Activated naive CD4-positive, alpha-beta T cell treated with anti-CD3 and anti-CD28 coated beads for 36 hours (primary cell): ENCODE measurements at places on chromosomes 1 and 21. TPM values are rescaled to one million over a fixed set of nuclear protein-coding genes. Genes with fewer than 3 reads are reported as not detected.
A peak's percentile ranks its signal among the peaks of the same experiment; 100 is the strongest.

TRIM67 gene
- not detected for total RNA-seq

DNA sequence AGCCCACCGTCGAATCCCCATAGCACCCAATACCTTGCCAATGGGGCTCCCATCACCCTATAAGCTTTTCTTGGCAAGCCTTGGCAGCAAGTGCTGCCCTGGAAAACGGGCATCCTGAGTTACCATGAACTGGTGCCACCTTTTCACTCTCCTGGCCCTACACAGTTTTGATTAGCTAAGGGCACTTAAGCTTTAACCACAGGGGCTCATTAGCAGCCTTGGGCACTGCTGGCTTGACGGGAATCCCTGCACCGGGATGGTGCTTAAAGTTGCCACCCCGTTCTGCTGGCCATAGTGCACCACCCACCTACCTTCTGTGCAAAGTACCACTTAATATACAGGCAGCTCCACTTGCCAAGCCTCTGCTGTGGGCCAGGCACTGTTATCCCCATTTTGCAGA is 13.7 kb downstream of the PARS2 start:
- no peaks in the 10 kb centered on the region for H3K27me3 ChIP-seq
- no peaks in the 10 kb centered on the region for H3K36me3 ChIP-seq
- no peak for DNase-seq
- H3K27ac ChIP-seq, result no peak overlapping the region

PBX1 gene
- total RNA-seq, result 0.27 TPM

TINAGL1 gene
- total RNA-seq, result not detected

TCHH gene
- not detected for total RNA-seq

- no peak overlapping the region for H3K27ac ChIP-seq
- peaks cover 33% of the 10 kb centered on the region for H3K27me3 ChIP-seq
- peaks cover 27% of the 10 kb centered on the region for H3K4me1 ChIP-seq
- no peak overlapping the region for H3K4me3 ChIP-seq
Measured at GRCh38 chr1:156703336-156703735, 2.0 kb downstream of the CRABP2 start.

PALMD gene
- total RNA-seq, result not detected

- H3K36me3 ChIP-seq, result no peaks in the 10 kb centered on the region
- H3K4me3 ChIP-seq, result no peak overlapping the region
- no peak overlapping the region for H3K27ac ChIP-seq
Measured at GRCh38 chr1:221672965-221673364, 68.9 kb downstream of the DUSP10 start.

LCE1B gene
- total RNA-seq, result not detected

ERICH3 gene
- not detected for total RNA-seq

F11R gene
- 26.0 TPM for total RNA-seq

GRCh38 chr1:206512058-206512850 is 4.9 kb downstream of the RASSF5 start:
- H3K27ac ChIP-seq, result no peak overlapping the region
- H3K4me3 ChIP-seq, result no peak overlapping the region
- DNase-seq, result no peak

- H3K27ac ChIP-seq, result no peak overlapping the region
- peaks cover 3% of the 10 kb centered on the region for H3K27me3 ChIP-seq
- no peak for DNase-seq
- no peaks in the 10 kb centered on the region for H3K4me1 ChIP-seq
Measured at GRCh38 chr1:201363467-201363866, 14.0 kb downstream of the TNNT2 start.

RPS6KA1 gene
- total RNA-seq, result 83.5 TPM

- no peak overlapping the region for H3K27ac ChIP-seq
- no peak overlapping the region for H3K4me3 ChIP-seq
- no peaks in the 10 kb centered on the region for H3K36me3 ChIP-seq
- H3K27me3 ChIP-seq, result peaks cover 16% of the 10 kb centered on the region
- no peaks in the 10 kb centered on the region for H3K4me1 ChIP-seq
Measured at GRCh38 chr1:55624766-55625165, 409.6 kb upstream of the USP24 start.

DNA sequence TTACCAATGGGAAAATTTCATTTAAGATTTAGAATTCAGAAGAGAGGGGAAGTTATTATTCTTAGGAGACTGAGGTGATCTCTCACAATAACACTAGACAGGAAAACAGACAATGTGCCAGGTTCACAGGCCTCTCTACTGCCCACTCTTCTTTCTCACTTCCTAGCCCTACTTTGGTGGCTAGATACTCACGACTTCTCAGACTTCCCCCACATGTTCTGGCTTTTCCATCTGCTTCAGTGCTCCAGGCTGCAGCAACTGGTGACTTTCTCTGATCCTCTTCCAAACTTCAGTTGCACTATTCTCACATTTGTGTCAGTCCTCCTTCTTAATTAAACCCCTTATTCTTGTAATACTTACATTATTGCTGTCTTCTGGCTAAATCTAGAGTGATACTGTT is 208.7 kb upstream of the KCTD3 start:
- H3K4me1 ChIP-seq, result peaks cover 3% of the 10 kb centered on the region
- no peaks in the 10 kb centered on the region for H3K36me3 ChIP-seq
- no peaks in the 10 kb centered on the region for H3K27me3 ChIP-seq
- no peak overlapping the region for H3K27ac ChIP-seq
- no peak for DNase-seq

- no peaks in the 10 kb centered on the region for H3K36me3 ChIP-seq
- no peak overlapping the region for H3K4me3 ChIP-seq
- no peaks in the 10 kb centered on the region for H3K27me3 ChIP-seq
- no peak for DNase-seq
Measured at GRCh38 chr1:63794939-63795378, 21.1 kb downstream of the ROR1 start.

- H3K27ac ChIP-seq, result no peak overlapping the region
- no peak overlapping the region for H3K4me3 ChIP-seq
Measured at GRCh38 chr1:64337926-64338325, 132.0 kb upstream of the CACHD1 start.

DNA sequence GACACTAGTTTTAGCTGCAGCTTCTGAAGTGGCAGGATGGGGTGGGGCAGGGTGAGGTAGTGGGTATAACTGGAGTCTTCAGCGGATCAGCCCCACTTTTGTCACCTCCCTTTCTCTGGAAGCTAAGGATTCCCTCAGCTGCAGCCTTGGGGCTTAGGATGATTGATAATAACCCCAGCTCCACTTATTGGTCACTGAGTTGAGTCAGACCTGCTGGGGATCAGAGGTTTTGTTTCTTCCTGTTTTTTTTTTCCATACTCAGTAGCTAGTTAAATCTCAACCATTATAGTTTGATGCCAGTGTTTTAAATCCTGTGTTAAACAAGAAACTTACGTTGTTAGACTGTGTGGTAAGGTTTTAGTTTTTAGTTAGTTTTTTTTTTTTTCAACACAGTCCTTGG is 57.2 kb downstream of the LAMC1 start:
- peaks cover 9% of the 10 kb centered on the region for H3K27me3 ChIP-seq
- no peak overlapping the region for H3K27ac ChIP-seq
- DNase-seq, result no peak

LCE1E gene
- total RNA-seq, result not detected

DNA sequence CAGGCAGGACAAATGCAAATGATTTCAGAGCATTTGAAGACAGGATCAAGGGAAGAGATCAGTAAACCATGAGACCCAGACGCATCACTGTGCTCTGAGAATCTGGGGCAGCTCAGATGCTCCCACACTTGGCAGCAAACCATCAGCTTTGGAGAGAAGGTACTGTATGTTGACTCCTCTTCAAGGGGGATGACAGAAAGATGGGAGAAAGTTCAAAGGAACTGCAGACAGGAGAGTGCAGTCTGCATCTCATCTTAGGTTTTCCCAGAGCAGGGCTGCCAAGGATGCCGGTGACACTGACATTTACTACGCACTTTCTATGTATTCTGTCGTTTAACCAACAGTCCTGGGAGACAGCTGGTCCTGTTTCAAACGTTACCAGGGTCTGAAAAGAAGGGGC is 35.8 kb downstream of the OLFML2B start:
- peaks cover 2% of the 10 kb centered on the region for H3K36me3 ChIP-seq
- H3K4me3 ChIP-seq, result no peak overlapping the region
- H3K27ac ChIP-seq, result no peak overlapping the region
- no peaks in the 10 kb centered on the region for H3K27me3 ChIP-seq
- no peak for DNase-seq
- peaks cover 3% of the 10 kb centered on the region for H3K4me1 ChIP-seq

- H3K27ac ChIP-seq, result no peak overlapping the region
- no peak overlapping the region for H3K4me3 ChIP-seq
- H3K27me3 ChIP-seq, result peaks cover 3% of the 10 kb centered on the region
Measured at GRCh38 chr1:30041741-30042437, 681.5 kb downstream of the MATN1 start.

DNA sequence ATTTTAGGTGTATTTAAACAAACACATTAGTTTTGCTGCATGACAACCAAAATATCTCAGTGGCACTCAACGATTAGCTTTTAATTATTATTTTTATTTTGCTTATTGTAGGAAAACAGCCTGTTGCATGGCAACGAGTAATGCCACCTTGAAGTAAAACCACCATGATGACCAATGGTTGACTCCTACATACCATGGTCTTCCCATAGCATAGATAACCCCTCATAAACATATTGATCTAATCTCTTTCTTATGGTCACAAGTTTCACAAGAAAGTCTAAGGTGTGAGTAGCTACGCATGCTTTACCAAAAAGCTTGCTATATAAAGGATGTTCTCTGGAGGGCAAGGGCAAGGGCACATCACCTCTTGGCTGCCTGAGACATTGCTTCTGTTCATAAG is 61.5 kb upstream of the PTBP2 start:
- H3K4me1 ChIP-seq, result no peaks in the 10 kb centered on the region
- H3K36me3 ChIP-seq, result no peaks in the 10 kb centered on the region
- H3K27ac ChIP-seq, result no peak overlapping the region
- DNase-seq, result no peak
- H3K27me3 ChIP-seq, result no peaks in the 10 kb centered on the region
- no peak overlapping the region for H3K4me3 ChIP-seq

DNA sequence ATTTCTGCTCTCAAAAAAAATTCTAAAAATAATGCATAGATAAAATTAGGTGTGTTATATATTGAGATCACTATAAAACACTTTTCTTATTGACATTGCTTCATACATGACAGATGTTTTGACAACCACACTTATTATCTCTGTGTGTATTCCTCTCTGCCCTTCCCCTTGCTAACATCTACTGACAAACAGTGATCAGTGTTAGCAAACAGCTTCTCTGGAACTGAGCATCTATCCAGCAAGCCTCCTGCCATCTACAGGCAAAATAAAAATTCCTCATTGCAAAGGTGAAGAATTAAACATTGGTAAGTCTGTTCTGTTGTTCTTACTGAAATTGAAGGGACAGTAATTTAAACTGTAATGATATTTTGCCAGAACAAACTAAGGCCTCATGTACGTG is 2153.9 kb downstream of the NCAM2 start:
- DNase-seq, result no peak
- H3K36me3 ChIP-seq, result no peaks in the 10 kb centered on the region
- H3K4me3 ChIP-seq, result no peak overlapping the region
- H3K27me3 ChIP-seq, result no peaks in the 10 kb centered on the region
- no peak overlapping the region for H3K27ac ChIP-seq

GRCh38 chr1:43357251-43357650 is 1.5 kb upstream of the CDC20 start:
- no peaks in the 10 kb centered on the region for H3K27me3 ChIP-seq
- peak overlapping the region; percentile 94 for H3K4me3 ChIP-seq
- peaks cover 38% of the 10 kb centered on the region for H3K36me3 ChIP-seq
- H3K27ac ChIP-seq, result no peak overlapping the region
- DNase-seq, result no peak
- H3K4me1 ChIP-seq, result peaks cover 29% of the 10 kb centered on the region

KLF17 gene
- not detected for total RNA-seq

GRCh38 chr1:1259119-1259488 is 12.6 kb upstream of the C1QTNF12 start:
- DNase-seq, result no peak
- H3K4me1 ChIP-seq, result peaks cover 8% of the 10 kb centered on the region
- no peak overlapping the region for H3K27ac ChIP-seq
- no peak overlapping the region for H3K4me3 ChIP-seq
- H3K36me3 ChIP-seq, result peaks cover 32% of the 10 kb centered on the region

HES3 gene
- total RNA-seq, result not detected

- no peak overlapping the region for H3K4me3 ChIP-seq
- H3K27ac ChIP-seq, result no peak overlapping the region
- no peaks in the 10 kb centered on the region for H3K36me3 ChIP-seq
- peaks cover 4% of the 10 kb centered on the region for H3K4me1 ChIP-seq
Measured at GRCh38 chr1:112866981-112867380, 89.0 kb downstream of the SLC16A1 start.

GRCh38 chr1:84319662-84320061 is 18.2 kb downstream of the SAMD13 start:
- no peaks in the 10 kb centered on the region for H3K27me3 ChIP-seq
- DNase-seq, result no peak
- H3K4me3 ChIP-seq, result no peak overlapping the region
- H3K36me3 ChIP-seq, result no peaks in the 10 kb centered on the region
- H3K4me1 ChIP-seq, result no peaks in the 10 kb centered on the region

- H3K4me3 ChIP-seq, result peak overlapping the region; percentile 73
- H3K27ac ChIP-seq, result peak overlapping the region; percentile 59
- H3K4me1 ChIP-seq, result peaks cover 28% of the 10 kb centered on the region
- no peaks in the 10 kb centered on the region for H3K27me3 ChIP-seq
- DNase-seq, result no peak
- H3K36me3 ChIP-seq, result peaks cover 7% of the 10 kb centered on the region
Measured at GRCh38 chr1:202966006-202966898, 805 bp downstream of the CYB5R1 start.

DNA sequence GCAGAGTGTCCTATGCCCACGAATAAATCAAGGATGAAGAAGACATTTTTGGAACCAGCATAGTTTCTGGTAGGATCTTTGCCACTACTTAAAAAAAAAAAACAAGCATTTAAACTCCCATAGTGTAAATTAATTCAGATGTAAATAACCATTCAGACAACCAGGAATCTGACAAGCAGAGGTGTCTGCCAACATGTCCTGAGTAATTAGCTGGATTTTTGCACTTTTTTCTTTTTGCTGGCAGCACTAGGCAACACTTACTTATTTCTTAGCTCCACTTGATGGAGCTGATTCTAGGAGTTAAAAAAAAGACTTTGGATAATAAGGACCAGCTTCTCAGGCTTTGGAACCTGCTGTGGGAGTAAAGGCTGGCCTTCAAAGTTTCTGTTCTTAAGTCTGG is 27.6 kb upstream of the CNIH3 start:
- no peaks in the 10 kb centered on the region for H3K4me1 ChIP-seq
- H3K4me3 ChIP-seq, result no peak overlapping the region
- H3K27ac ChIP-seq, result no peak overlapping the region
- no peaks in the 10 kb centered on the region for H3K36me3 ChIP-seq
- H3K27me3 ChIP-seq, result no peaks in the 10 kb centered on the region
- DNase-seq, result no peak

TFF2 gene
- total RNA-seq, result not detected
